ENCODE measurements at places on chromosomes 6 and 20. TPM values are rescaled to one million over a fixed set of nuclear protein-coding genes. Genes with fewer than 3 reads are reported as not detected.
A peak's percentile ranks its signal among the peaks of the same experiment; 100 is the strongest.

Gene SPATS1
- not detected for polyA plus RNA-seq

Gene SLC17A5
- 8.5 TPM for polyA plus RNA-seq

Gene POPDC3
- polyA plus RNA-seq, result 0.37 TPM

Gene SAPCD1
- polyA plus RNA-seq, result 1.3 TPM

Gene RAB44
- 0.68 TPM for polyA plus RNA-seq

DNA sequence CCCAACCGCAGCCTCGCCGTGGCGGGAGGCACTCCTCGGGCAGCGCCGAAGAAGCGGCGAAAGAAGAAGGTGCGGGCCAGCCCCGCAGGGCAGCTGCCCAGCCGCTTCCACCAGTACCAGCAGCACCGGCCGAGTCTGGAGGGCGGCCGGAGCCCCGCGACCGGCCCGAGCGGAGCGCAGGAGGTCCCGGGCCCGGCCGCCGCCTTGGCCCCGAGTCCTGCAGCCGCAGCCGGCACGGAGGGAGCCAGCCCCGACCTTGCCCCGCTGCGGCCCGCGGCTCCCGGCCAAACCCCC lies 525 bp downstream of the PNRC1 start:
- no peak for DNase-seq

GRCh38 chr20:57633945-57634491 lies 13.8 kb upstream of the ZBP1 start:
- DNase-seq, result no peak

DNA sequence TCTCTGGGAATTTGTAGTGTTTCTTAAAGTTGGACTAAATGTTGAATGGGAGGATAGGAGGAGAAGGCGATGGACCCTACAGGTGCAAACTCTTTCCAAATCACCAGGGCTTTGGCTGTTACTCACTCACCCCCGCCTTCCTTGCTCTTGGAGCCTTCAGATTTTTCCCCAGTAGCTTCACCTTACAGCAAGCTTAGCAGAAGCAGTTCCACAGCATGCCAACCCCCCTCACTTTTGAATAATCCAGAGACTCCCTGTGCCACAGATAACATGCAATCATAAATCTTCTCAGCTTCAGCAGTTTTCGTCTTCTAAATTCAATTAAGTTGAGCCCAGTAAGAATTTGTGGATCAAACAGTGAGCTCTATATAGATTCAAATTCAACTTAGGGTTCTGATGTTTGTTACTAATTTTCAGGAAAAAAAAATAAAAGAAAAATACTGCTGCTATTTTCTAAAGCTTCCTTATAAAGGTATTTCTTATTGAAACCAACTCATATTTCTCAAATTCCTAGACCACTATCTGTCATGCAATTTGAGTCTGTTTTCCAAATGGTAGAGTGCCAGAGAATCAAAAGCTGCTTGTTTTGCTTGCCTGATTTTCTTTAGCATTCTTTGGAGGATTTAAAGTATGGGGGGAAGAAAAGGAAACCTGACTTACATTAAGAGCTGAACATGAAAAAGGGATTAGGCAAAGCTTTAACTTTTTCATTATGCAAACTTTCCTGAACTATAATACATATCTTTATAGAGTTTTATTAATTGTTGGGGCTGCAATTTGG lies 166.4 kb downstream of the EYA4 start:
- no peak for DNase-seq

DNA sequence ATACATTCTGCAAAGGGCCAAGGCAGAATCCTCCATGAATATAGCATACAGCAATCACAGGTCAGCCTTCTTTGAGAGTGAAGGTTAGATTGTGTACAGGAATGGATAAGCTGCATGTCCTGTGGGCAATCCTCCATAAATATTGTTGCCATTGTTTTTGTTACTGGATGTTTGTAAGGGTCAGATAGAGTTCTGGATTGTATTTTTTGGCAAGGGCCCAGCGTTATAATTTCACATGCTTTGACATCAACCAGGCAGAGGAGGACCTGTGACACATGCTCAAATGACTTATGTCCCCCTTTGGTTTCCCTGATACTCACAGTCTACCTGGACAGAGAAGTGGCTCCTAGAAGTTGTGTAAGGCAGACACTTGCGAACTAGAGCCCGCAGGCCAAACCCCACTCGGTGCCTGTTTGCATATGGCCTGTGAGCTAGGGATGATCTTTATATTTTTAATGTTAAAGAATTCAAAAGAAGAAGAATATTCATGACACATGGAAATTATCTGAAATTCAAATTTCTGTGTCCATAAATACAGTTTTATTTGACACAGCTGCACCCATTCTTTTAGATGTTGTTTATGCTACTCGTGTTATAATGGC lies 5.4 kb downstream of the LY86 start:
- DNase-seq, result no peak

- DNase-seq, result no peak
Measured at GRCh38 chr20:10618611-10619245, 55.1 kb downstream of the JAG1 start.

DNA sequence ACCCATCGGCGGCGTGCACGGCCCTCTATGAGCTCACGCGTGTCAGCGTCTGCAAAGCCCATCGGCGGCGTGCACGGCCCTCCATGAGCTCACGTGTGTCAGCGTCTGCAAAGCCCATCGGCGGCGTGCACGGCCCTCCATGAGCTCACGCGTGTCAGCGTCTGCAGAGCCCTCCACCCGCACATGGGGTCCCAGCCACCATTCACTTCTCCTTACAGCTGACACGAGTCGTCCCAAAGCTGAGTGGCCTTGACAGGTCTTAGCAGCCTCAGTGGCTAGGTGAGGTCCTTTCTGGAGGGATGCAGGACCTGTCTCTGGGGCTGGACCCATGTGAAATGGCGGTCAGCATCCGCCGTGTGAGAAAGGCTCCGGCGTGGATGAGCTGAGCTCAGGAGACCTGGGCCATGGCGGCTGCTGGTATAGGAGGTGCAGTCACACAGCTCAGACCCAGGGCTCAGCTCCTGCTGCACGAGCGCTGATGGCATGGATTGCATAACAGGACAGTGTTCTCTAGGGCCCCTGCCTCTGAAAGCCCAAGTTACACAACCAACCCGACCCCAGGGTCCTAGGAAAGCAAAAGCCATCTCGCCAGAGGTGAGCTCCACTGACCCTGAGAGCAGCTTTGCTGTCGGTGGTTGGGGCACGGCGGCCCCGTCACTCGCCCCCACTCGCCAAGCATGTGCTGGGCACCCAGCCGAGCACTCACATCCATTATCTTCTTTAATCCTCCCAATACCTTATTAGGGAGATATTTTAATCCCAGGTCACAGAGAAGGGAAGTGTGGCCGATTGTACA lies 38.9 kb downstream of the DLL1 start:
- DNase-seq, result no peak

GRCh38 chr6:100426241-100426640 lies 38.5 kb downstream of the SIM1 start:
- no peak for DNase-seq

DNA sequence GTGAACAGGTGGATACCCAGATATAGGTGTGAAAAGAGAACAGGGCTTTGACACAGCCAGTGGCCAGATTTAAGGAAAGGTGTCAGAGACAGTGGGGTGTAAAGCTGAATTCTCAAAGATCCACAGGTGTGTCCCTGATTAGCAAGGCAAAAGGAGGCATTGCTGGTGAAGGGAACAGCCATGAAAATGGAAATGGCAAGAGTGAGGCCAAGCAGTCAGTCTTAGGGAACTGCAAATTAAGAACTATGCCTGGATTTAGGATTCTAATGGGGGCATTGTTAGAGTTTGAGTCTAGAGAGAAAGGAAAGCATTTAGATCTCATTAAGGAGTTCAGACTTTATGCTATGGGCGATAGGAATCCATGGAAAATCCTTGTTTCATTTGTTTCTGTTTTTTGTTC lies 789.2 kb downstream of the MAFB start:
- DNase-seq, result no peak

GRCh38 chr6:111011360-111012142 lies 29.7 kb downstream of the RPF2 start:
- DNase-seq, result no peak

- no peak for DNase-seq
Measured at GRCh38 chr6:43221046-43221972, 8.0 kb downstream of the DNPH1 start.

GRCh38 chr6:7196019-7196402 lies 88.2 kb downstream of the RREB1 start:
- no peak for DNase-seq

GRCh38 chr20:38692436-38693411 lies 31.6 kb upstream of the SLC32A1 start:
- DNase-seq, result peak; percentile 18

- no peak for DNase-seq
Measured at GRCh38 chr6:132816660-132817059, 2.3 kb downstream of the RPS12 start.

GRCh38 chr6:31575335-31575901 lies at the start of gene TNF:
TSS of gene TNF (plus strand) at chr6:31575565. CDS start at chr6:31575742, 177 bp downstream.
- no peak for DNase-seq

DNA sequence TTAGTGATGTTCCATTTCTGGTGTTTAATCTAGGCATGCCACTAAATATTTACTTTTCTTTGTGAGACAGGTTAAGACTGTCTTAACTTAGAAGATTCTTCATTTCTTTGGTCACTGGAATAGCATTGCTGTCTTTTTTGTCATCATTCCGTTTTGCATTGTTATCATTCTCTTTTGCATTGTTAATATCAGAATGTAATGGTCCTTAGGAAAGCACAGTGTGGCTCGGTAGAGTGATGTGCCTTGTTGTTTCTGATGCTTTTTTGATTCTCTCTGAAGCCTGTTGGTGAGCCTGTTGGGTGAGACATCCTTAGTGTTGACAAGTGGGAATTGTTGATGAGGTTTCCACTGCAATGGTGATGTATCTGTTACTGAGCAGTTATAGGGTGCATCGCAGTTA lies 23.2 kb downstream of the PLCB4 start:
- no peak for DNase-seq

DNA sequence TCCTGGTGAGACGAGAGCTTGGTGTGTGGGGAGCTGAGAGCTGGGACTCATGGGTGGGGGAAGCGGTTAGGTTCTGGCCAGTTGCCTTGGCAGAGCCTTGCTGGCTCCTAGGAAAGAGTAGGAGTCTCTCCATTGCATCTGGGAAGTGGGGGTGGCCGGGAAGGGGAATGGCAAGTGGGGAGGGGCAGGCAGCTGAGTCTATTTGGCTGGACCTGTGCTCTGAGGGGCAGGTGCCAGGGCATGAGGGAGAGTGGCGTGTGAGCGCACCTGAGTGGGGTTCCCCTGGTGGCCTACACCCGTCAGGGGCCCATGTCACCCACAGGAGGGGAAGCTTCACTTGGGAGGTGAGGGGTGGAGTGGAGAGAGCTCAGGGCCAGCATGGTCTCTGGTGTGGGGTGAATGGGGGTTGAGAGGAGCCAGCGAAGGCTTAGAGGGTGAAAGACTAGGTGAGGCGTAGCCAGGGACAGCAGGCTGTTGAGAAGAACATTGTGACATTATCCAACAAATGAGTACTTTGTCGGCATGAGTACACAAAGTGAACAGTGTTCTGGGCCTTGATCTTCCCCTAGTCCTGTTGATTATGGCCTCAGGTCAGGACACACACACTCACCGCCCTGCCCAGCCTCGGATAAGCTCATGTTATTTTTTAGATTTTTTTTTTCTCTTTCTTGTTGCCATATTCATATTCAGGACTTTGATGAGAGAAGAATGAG lies 59.8 kb downstream of the FAM120B start:
- DNase-seq, result no peak

DNA sequence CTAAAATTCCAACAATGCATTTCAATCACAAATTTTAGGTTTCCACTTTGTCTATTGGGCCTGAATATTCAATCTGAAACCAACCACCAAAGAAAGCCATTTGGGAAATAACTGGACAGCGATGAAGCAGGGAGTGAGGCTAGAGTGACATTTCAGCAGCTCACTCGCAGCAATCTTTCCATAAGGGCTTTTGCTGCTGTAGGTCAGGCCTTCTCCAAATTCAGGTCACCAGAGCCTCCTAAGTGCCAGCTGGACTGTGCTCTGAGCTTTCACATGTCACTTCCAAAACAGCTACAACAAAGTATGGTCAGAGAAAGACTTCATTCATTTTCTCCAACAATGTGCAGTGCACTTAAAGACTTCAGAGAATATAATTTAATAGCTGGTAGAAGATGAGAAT lies 194.8 kb downstream of the FRK start:
- DNase-seq, result no peak

DNA sequence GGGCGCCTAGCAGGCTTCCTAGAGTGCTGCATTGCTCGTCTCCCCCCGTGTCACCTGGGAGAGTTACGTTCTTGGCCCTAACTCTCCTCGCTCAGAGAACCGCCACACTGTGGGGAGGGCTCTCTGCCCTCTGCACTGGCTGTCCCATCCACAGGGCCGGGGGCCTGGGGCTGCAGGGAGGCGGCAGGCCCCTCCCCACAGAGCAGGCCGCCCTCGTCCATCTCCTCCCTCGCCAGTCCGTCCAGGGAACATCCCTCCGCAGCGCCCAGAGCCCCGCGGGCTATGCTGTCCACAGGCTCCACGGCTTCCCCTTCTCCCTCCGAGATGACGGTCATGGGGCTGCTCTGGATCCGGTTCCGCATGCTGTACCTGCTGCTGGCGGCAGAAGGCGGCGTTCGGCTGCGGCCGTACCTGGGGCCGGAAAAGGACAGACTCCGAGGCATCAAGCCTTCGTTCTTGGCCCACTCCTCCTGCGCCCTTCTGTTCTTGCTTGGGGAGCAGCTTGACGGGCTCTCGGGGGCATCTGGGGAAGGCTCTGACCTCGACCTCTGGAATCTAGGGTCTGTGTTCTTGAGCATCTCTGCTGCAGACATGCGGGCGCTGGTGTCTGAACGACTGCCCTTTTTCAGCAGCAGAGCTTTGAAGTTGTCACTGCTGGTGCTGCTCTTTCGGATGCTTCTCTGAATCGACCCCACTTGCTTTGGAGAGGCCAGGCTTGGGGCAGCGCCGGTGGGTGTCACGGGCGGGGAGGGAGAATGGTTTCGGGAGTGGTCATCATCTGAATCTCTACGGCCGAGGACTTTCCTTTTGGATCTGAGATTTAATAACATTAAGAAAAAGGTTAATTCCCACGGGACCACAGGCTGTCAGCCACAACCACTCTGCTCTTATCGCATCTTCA lies 20.2 kb downstream of the HEBP2 start:
- no peak for DNase-seq

- DNase-seq, result no peak
Measured at GRCh38 chr6:3721810-3722621, 29.5 kb downstream of the PXDC1 start.

DNA sequence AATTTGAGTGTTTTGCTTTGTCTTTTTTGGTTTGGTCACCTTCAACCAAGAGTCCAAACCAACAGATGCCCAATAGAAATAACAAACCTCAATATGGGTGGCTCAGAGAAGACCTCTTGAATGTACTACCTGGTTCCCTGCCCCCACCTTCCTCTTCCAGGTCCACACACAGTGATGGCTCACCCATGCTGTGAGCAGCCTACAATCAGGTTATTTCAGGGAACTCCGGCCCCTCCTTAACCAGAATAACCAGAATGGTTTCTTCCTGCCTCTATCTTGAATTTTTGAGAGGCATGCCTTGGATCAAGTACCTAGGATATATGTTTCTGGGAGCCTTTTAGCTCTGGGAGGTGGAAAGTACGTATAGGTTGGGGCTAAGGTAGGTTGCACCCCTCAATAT lies 327.1 kb upstream of the PRDM1 start:
- no peak for DNase-seq
